AG09309 (cell line): ENCODE measurements at places on chromosomes 11 and 22.

- DNase-seq = no peak
Measured at GRCh38 chr22:19120829-19121630, 1.2 kb downstream of the DGCR2 start.

- no peak for DNase-seq
Measured at GRCh38 chr11:66716996-66717395, 12.0 kb downstream of the SPTBN2 start.

DNA sequence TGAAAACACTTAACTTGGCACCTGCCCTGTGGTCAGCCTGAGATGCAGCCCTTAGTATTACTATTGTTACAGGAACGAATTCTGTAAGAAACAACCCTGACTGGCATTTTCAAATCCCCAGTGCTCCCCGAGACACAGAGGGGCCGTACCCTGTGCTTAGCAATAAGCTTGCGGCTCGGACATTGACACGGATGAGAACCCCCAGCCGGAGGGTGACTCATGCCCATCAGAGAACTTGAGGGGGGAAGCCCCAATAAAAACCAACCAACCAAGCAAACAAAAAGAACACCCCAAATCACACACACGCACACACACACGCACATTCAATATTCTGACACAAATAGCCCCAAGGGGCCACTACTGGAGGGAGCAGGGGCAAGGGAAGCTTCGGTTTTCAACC, 63.8 kb downstream of the SHISAL1 start:
- no peak for DNase-seq

- no peak for DNase-seq
Measured at GRCh38 chr11:67463186-67463585, 5.9 kb downstream of the TMEM134 start.

DNA sequence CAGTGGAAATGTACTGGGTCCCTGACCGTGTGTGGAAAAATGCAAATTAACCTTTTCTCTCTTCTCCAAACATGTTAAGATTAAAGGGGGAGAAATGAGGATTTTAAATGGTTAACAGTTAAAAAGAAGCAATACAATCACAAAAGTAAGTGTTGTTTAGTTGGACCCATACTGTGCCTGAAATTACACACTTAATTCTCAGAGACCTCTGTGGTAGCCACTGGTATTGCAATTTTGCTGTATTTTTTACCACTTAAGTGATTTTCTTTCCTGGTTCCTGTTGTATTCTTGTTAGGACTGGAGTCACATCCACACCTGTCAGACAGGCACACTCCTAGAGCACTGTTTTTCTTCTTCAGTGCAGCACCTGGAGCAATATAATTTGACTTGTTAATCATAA, 179.6 kb upstream of the PDGFD start:
- no peak for DNase-seq
